Choroid plexus epithelial cell (primary cell): ENCODE measurements at places on chromosomes 7 and 10.

DNA sequence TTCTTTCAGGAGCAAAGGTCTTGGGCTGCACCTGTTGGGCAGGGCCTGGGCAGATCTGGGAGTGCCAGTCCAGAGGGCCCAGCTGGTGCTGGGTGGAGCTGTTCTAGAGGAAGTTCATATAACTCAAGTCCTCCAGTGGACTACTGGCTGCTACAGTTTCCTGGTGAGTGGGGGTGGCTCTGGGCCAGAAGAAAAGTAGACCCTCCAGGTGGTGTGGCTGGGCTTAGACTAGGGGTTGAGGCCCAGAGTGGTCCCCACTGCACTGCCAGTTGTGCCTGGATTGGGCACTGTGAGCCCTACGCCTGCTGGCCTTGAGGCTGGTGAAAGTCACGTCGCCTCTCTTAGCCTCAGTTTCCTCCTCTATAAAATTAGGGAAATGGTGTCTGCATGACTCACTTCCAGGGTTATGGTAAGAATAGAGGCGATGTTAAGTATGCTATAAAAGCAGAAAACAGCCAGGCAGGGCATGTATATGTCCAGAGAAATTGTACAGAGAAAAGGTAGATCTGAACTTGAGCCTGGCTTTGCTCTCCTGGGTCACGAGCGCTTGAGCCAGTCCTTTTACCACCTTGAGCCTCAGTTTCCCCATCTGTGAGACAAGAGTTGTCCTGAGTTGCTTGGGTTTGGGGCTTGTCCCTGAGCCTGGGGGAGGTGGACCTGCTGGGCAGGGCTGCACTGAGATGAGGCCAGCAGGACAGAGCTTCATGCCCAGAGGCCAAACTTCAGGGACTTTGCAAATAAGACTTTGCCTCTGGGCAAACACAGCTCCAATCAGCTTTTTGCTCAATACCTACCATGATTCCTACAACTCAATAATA lies 3.8 kb upstream of the CLDN3 start:
- no peak for DNase-seq

DNA sequence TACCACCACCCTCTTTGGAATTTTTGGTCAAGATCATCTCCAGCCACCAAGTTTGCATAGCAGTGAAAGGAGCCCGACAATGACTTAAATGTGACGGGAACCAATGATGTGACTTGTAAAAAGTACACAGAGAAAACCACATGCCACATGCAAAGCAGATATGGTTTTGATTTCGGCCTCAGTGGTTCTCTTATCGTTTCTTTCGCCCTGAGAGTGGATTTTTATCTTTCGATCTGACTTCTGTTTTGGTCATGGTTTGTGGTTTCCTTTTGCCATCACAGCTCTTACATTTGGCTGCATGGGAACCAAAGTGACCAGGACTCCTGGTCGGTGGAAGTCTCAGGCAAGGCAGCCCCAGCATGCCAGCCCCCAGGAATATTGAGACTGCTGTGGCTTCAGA lies 31.5 kb downstream of the TCF7L2 start:
- no peak for DNase-seq

GRCh38 chr10:17368708-17369272 lies 85.6 kb downstream of the ST8SIA6 start:
- DNase-seq = no peak

- DNase-seq = peak; percentile 86
Observed at GRCh38 chr10:30111340-30112022, 52.1 kb upstream of the JCAD start.

- DNase-seq = no peak
Observed at GRCh38 chr10:101841826-101842225, 1.8 kb downstream of the KCNIP2 start.

- no peak for DNase-seq
Observed at GRCh38 chr7:44050121-44050914, 5.8 kb downstream of the DBNL start.

DNA sequence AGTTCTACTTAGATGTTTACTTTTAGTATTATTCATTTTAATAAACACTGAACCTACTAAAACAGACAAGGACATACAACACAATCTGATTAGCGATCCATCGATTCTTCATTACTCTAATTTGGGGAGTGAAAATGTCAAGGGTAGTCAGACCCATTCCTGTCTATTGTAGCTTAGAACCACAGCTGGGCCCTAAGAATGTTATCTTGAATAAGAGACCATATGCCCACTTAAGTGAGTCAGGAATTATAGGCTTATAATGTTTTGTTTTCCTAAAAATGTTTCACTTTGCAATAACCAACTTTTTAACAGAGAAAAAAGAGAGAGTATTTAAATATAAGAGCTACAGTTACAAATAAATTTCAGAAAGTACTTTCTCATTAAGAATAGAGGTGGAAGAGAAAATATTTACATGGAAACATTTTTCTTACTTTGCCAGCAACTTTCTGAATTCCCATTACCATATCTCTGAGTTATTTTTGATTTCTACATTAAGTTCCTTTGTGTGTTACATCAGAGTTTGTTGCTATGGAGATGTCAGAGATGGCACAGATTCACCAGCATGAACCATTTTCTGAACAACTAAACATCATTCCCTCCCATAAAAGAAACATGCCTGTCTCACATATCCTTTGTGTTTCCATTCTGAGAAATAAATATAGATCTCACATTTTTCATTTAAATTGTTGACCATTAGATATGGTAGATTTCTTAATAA lies 75.4 kb upstream of the SLC13A1 start:
- DNase-seq = peak; percentile 97

DNA sequence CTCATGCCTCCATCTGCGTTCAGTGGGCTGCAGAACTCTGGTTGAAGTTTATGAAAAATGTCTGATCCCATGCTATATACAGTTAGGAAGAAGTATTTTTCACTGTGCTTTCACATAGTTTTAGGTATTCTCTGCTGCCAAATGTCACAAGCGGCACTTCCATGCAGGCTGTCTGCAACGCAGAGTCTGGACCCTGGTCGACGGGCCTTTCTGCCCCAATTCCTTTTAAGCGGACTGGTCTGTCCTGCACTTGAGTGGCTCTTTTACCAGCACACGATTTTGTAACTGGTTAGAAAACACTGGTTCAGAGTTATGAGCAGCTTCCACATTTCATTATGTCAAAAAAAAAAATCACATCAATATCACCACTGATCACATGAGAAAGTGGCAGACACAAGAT lies 143.0 kb downstream of the DIP2C start:
- no peak for DNase-seq

- DNase-seq = no peak
Observed at GRCh38 chr7:55108401-55108800, 89.6 kb downstream of the EGFR start.

- DNase-seq = no peak
Observed at GRCh38 chr7:30351286-30351685, 66.9 kb downstream of the ZNRF2 start.

DNA sequence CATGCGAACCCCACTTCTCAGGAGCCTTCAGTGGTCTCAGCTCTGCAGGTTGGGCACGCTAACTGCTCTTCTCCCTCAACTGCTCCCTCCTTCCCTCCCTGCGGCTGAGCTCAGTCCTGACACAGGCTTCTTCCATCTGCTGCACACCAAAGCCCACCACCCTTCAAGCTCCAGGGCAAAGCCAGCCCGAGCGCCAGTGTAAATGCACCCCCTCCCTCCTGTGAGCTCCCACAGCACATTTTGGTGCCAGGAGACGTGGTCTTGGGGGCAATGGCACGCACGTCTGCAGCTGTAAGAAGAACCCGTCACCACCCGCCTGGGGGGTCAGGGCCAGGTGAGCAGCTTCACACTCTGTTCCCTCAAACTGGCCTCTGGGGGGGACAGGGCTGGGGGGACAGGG lies 15.9 kb downstream of the VIPR2 start:
- DNase-seq = no peak

DNA sequence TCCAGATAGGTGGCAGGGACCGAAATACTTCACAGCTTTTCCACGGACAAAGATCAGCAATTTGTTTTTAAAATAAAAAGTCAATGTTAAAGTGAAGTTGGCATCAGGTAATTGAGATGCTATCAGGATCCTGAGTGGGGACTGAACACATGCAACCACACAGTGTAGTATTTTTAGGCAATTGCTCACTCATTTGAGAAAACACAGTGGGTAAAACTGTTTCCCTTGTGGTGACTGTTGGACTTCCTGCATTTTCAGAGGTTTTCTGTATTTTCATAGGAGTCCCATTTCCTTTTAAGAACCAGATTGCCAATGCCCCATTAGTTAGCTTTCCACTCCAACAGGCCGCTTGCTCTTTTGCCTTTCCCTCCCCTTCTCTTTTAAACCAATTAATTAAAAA lies 159.5 kb upstream of the ZNF32 start:
- DNase-seq = no peak

DNA sequence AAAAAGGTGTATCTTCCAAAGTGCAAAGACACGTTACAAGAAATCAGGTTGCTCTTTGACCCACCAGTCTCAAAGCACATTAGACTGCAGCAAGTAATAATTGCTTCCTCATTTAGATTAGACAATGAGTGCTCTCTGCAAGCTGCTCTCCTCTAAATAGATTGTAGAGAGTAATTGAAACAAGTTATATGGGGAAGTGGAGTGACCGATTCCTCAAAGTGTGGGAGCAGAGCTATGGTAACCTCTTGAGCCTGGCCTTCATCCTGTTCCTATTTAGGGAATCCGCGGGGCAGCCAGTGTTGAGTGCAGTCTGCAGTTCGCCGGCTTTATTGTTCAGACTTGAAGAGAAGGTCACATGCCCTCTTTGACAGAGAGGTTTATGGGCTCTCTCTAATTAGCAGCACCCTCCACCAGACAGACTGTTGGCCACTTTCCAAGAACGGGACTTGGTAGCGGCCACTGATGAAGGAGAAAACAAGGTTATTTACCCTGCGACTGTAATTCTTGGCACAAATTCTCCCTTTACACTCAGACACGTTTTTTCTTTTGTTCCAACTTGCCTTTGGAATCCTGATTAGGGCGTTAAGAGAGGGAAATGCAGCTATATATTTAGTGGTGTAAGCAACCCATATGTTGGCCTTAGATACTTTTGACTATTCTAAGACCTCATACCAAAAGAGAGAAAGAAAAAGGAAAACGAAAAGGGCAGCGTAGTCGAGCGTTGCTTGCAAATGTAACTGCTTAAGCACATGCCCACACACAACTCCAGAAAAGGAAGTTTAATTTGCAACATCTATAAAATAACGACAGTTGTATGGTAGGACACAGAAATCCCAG lies 107.5 kb downstream of the REEP3 start:
- peak; percentile 38 for DNase-seq

DNA sequence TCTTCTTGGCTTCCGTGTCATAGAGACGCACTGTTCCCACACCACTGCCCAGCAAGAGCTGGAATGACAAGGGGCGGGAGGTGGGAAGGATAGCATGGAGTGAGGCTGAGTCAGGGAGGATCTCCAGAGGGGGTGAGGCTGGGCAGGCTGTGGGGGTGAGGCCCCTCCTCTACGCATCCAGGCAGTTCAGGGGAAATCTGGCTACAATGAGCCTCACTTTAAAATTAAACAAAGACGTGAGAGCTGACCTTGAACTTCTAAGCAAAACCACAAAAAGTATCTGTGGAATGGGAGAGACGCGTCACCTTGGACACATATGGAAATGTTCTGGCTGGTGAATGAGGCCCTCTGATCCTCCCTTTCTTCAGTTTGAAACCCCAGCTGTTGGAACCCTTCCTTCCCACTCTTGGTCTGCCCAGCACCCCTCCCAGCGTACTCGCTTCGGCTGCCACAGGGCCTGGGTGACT lies 17.7 kb downstream of the WDR91 start:
- DNase-seq = peak; percentile 96
